ENCODE measurements at places on chromosomes 1 and 21. TPM values are rescaled to one million over a fixed set of nuclear protein-coding genes. Genes with fewer than 3 reads are reported as not detected.

Gene ACOT11
- 8.2 TPM for total RNA-seq

Gene CDC42SE1
- total RNA-seq: 41.3 TPM

Gene BSND
- total RNA-seq: not detected

Gene FMO2
- 3.6 TPM for total RNA-seq

Gene FMO3
- total RNA-seq: 0.86 TPM

Gene IL19
- total RNA-seq: not detected

Gene DIP2A
- total RNA-seq: 30.8 TPM

Gene LIN9
- total RNA-seq: 8.1 TPM

Gene NOTCH2NLA
- total RNA-seq: 130 TPM

Gene DDX20
- total RNA-seq: 15.0 TPM

Gene NHLH1
- under 0.01 TPM for total RNA-seq

Gene IL12RB2
- under 0.01 TPM for total RNA-seq

Gene BRDT
- total RNA-seq: not detected

Gene PRAMEF14
- total RNA-seq: not detected

Gene PLA2G2C
- total RNA-seq: not detected

Gene COL8A2
- total RNA-seq: 53.4 TPM

Gene LCE3D
- total RNA-seq: not detected

Gene C1orf105
- not detected for total RNA-seq

Gene PDE4B
- 52.1 TPM for total RNA-seq

Gene HES2
- not detected for total RNA-seq

Gene DIRAS3
- 0.43 TPM for total RNA-seq

Gene SDE2
- 19.6 TPM for total RNA-seq

Gene DNALI1
- 8.1 TPM for total RNA-seq

Gene FMN2
- total RNA-seq: 11.8 TPM

Gene A3GALT2
- total RNA-seq: not detected

Gene PLPP3
- total RNA-seq: 344 TPM

Gene TNFRSF8
- total RNA-seq: 0.22 TPM

Gene TSPAN1
- 0.91 TPM for total RNA-seq

Gene CD101
- total RNA-seq: 0.26 TPM

Gene SNX7
- total RNA-seq: 66.4 TPM

Gene MATN1
- total RNA-seq: 0.11 TPM

Gene LAMC2
- total RNA-seq: 4.8 TPM

Gene CFH
- total RNA-seq: 185 TPM

Gene KNCN
- total RNA-seq: not detected

Gene CYP4A22
- total RNA-seq: not detected

Gene DENND2D
- 11.5 TPM for total RNA-seq

Gene LCE1D
- not detected for total RNA-seq

Gene KCNAB2
- 4.1 TPM for total RNA-seq

Gene OLIG1
- total RNA-seq: not detected

Gene S1PR1
- total RNA-seq: 8.4 TPM

Gene C2CD2
- total RNA-seq: 22.9 TPM

Gene ZBED6
- 40.0 TPM for total RNA-seq

Gene SPOCD1
- 48.9 TPM for total RNA-seq

Gene TAL1
- 0.22 TPM for total RNA-seq

Gene ERO1B
- total RNA-seq: 5.2 TPM

Gene MYCL
- total RNA-seq: 0.22 TPM

Data from articular chondrocyte of knee joint (primary cell).